Breast epithelium (tissue), 4 donors: ENCODE measurements at places on chromosomes 16 and 17.
A peak's percentile ranks its signal among the peaks of the same experiment; 100 is the strongest.

DNA sequence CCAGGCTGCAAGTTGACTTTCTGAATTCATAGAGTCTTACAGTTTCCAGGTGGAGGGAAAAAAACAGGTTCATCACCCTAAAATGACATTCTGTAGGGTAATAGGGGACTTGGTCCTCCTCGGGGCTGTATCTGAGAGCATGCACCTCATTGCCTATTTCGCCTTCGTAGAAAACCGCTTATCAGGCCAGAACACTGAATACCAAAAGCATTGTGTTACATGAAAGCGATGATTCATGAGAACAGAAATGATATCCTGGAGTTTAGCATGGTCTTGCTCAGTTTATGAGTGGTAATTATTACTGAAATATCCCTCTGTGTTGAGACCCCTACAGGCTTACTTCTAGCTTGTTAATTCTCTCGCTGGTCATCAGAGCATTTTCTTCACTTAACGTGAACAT is 61.4 kb upstream of the ARHGAP44 start:
- DNase-seq: no peak

DNA sequence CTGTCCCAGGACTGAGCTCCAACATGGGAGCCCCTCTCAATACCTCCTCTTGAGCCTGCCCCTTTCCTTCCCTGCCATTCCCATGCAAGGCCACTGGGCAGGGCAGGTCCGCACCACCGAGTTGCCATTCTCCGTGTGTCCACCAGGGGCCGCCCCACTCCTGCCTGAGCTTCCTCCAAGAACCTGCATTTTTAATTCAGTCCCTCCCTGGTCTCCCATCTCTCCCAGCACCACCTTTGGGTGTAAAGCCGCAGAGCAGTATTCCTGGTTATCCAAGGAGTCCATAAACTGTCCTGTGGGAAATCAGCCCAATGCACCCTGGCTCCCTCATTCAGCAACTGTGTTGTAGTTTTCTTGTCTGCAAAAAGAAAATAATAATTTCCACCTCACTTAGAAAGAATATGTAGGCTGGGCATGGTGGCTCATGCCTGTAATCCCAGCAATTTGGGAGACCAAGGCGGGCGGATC is 15.9 kb upstream of the ANKRD40CL start:
- peak; percentile 81 for DNase-seq

GRCh38 chr17:26782153-26782552 is 511.8 kb upstream of the WSB1 start:
- DNase-seq: no peak

- no peak for DNase-seq
Measured at GRCh38 chr17:45681706-45682105, 102.4 kb upstream of the CRHR1 start.

DNA sequence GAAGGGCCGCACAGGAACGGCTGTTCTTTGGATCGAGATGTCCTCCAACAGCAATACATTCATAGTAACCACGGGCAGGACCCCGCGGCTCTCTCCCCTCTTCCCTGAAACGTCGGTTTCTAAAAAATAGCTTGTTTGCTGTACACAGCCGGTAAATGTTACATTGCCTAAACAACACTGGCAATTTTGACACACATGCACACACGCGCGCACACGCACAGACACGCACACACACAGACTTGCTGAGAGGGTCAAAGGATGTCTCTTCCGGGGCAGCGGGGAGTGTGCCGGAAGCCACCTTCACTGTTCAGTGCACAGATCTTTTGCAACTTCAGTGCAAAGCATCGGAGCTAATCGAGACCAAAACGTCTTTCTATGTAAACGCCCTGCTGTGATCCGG is 35.8 kb downstream of the ZDHHC7 start:
- no peak for DNase-seq

DNA sequence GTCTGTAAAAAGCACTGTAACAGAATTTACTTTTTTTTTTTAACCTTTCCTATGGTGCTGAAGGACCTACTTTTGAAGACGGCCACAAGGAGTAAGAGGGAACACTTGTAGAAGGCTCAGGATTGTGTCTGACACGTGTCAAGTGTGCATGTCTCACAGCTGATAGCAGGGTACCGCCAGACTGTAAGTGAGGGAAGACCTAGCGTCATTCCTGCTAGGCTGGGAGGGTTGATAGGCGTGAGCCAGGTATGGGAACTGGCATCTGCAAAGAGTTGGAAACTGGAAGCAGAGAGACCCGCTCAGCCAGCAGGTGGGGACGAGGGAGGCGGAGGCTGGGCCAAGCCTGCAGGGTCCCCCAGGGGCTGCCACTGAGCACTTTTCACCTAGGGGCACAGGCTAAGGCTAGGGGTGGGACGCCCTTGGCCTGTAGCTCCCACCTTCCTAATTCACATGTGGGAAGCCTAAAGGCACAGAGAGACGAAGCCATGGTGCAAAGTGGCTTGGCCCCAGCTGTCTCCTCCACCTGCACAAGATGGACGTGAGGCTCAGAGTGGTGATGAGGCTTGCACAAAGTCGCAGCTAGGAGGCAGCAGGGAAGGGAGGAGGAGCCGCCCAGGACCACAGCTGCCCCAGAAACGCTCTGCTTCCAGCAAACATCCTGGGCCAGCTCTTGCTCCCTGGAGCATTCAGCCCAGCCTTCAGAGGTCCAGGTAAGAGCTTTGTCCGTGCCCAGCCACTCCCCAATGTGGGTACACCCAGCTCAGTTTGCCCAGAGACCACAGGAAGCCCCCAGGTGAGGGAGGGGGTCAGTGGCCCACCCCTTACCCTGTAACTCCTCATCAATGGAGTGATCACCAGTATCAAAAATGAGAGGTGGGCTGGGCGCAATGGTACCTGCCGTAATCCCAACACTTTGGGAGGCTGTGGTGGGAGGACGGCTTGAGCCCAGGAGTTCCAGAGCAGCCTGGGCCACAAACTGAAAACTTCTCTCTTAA is 18.9 kb downstream of the VASN start:
- DNase-seq: no peak

DNA sequence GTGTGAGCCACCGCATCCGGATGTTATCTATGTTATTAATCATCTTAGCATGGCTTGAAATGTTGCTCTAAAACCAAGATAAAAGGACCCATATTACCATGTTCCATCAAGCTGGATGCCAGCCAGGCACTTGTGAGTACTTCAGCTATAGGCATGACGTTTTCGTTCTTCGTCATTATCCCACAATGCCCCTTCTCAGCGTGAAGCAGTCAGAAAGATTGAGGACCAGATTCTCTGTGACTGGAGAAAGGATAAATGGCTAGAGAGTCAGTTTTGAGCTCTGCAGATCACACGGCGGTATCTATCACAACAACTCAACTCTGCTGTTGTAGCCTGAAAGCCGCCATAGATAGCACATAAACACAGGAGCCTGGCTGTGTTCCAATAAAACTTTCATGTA is 29.8 kb upstream of the LCMT1 start:
- no peak for DNase-seq

DNA sequence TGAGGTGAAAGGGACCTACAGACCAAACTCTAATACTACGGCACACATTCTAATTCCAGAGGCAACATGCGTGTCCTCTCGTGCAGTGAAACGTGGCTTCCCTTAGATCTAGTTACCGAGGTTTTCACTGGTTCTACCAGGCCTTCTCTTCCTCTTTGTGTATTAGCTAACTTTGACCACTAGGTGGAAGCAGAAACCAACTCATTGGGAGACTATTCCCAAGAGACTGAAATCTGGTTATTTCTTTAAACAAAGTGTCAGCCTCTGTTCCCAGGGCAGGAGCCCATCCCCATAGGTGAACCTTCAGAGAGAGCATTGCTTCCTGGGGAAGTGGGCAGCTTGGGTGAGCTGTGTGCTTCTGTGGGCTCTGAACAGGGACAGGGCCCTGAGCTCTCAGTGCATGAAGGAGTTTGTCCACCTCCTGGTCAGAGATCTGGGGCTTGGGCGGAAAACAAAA is 19.7 kb upstream of the RCVRN start:
- no peak for DNase-seq

DNA sequence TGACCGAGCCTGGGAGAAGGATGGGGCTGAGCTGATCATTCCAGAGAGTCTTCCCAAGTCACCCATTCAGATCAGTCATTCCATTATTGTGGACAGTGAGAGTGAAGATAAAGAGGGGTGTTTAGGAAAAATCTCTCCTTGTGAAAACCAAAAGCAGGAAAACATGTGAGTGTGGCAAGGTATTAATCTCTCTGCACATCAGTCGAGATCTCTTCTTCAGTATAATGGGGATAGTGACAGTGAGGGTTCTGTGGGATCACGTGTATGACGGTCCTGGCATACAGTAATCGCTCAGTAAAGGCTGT is 35.4 kb downstream of the CHD9 start:
- DNase-seq: no peak

DNA sequence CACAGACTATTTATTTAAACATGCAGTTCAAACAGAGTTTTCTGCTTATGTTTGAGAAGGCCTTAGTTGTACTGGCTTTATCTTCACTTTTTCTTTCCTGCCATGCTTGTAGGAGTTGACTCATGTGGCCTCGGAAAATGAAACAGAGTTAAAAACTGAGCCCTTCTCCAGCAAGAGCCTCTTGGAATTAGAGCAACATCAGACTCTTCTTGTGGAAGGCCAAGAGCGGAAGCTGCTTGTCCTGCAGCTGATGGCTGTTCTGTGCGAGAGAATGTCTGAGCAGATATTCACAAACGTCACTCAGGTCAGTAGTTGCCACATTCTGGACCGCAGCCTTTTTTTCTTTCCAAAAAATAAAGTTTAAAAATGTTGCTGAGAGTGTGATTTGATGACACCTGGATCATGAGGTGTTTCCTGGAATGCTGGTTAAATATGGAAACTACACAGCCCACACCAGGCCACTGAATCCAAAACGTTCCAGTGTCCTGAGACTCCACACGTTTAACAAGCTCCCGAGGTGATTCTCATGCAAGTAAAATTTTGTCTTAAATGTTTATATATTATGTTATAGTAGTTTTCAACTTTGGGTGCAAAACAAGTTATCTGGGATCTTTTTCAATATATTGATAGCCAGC is 65.9 kb downstream of the TANGO6 start:
- DNase-seq: no peak

GRCh38 chr16:19515757-19516156 is 6.1 kb downstream of the GDE1 start:
- no peak for DNase-seq

- DNase-seq: no peak
Measured at GRCh38 chr16:83915081-83915480, 16.2 kb downstream of the MLYCD start.

GRCh38 chr16:8569650-8570346 is 20.5 kb downstream of the TMEM114 start:
- no peak for DNase-seq

- DNase-seq: no peak
Measured at GRCh38 chr16:46974352-46974751, 878 bp upstream of the DNAJA2 start.

DNA sequence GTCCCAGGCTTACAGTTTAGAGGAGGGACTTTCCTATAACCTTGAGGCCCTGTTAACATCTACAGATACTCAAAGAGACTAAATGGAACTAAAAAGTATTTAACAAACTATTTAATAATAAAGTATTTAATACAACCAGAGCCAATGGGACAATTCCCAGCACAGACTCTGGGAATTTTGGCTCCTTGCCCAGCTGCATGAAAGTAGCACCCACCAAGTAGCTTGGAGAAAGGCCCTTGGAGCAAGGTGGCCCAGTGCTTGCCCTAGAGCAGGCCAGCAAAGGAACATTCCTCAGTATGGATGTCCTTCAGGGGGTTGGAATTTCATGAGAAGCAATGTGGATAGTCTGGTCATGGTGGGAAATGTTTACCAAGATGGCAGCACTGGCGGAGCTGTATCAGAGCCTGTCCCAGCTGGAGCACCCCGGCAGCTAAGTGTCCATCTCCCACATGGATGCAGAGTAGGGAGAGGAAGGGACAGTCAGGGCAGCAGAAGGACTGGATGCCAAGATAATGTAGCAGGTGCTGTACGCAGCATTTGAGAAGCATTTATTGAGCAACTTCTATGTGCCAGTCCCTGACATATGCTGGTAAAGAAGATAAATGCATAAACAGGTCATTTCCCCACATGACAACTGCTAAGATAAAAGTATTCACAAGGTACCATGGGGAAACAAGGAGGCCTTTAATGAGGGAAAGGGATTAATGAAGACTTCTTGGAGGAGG is 5.2 kb upstream of the SMARCD2 start:
- DNase-seq: no peak

DNA sequence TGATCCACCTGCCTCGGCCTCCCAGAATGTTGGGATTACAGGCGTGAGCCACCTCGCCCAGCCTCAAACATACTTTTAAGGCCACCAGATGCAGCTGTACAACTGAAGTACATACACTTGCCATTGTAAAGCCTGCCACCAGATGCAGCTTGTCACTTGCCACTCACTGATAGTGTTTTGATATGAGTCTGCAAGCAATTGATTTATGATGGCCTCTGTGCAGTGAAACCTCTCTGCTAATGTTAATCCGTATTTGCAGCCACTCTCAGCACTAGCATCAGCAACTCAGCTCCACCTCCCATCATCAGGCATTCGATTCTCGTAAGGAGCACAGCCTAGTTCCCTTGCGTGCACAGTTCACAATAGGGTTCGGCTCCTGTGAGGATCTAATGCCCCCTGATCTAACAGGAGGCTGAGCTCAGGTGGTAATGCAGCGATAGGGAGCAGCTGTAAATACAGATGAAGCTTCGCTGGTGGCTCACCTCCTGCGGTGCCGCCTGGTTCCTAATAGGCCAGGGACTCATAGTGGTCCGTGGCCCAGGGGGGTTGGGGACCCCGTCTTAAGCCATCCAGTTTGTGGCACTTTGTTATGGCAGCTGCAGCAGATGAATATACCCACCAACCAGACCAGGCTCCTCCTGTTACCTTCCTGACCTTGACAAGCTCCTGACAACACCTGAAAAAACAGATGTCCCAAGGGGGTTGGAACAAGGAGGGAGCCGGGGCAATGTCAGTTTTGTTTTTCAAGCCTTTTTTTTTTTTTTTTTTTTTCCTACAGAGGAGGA is 1.3 kb upstream of the HERPUD1 start:
- no peak for DNase-seq

DNA sequence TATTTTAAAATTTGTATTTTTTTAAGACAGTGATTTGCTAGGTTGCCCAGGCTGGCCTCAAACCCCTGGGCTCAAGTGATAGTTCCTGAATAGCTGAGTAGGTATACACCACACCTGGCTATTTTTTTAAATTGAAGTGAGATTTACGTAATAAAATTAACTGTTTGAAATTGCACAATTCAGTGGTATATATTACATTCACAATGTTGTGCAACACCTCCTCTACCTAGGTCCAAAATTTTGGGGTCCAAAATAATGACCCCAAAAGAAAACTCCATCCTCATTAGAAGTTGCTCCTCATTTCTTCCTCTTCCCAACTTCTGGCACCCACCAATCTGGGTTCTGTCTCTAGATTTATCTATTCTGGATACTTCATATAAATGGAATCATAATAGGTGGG is 3.0 kb upstream of the SMARCD2 start:
- DNase-seq: no peak

GRCh38 chr17:42853968-42854790 is 3.2 kb downstream of the AOC3 start:
- DNase-seq: no peak

GRCh38 chr17:40886090-40886489 is 1.0 kb upstream of the KRT20 start:
- DNase-seq: no peak

- DNase-seq: no peak
Measured at GRCh38 chr16:14500791-14501190, 129.3 kb downstream of the PARN start.

GRCh38 chr17:50037321-50038107 is 18.4 kb upstream of the ITGA3 start:
- no peak for DNase-seq

- DNase-seq: no peak
Measured at GRCh38 chr16:59527206-59527997, 793.3 kb upstream of the GOT2 start.
